ENCODE measurements at places on chromosomes 3 and 15.
A peak's percentile ranks its signal among the peaks of the same experiment; 100 is the strongest.

- no peak for DNase-seq
Observed at GRCh38 chr3:47010910-47011309, 31.4 kb downstream of the NBEAL2 start.

DNA sequence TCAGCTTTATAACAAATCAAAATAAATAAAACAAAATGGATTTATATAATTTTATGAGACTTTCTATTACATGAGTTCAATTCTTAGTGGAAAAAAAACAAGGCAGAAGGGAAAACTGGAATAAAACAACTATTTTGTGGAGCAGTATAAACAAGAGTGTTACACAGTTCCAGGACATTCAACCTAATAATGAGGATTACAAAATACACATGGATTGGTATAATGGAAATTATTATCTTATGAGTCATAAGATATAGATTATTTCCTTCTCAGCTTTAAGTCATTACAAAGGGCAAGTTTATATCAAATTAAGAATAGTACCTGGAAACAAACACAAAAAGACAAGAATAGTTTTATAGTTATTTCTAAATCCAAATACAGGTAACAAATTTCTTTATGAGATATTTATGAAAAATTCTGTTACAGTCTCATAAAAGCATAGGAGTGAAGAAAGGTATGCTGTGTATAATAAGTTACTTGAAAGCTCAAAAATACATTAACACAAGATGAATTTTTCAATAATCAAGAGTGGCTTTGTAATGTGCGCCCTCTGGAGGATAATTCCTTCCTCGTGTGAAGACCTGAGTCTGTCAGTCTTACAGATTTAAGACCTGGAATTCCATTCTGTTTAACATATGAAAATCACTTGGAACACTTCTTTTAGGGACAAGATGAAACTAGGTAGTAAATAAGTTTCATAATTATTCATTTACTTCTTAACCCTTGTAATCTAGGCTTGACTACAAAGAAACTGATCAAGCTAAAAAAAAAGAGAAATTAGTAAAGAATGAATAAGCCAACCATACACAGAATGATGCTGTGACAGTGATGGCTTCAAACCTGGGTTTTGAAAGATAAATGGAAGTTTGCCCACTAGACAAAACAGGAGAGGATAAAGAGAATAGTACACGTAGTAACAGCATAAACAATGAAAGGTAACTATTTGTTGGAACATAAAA lies 9.5 kb downstream of the COPS2 start:
- DNase-seq: no peak

- no peak for DNase-seq
Observed at GRCh38 chr3:48544141-48544540, 12.5 kb downstream of the PFKFB4 start.

- no peak for DNase-seq
Observed at GRCh38 chr3:145865399-145866018, 295.5 kb downstream of the PLOD2 start.

DNA sequence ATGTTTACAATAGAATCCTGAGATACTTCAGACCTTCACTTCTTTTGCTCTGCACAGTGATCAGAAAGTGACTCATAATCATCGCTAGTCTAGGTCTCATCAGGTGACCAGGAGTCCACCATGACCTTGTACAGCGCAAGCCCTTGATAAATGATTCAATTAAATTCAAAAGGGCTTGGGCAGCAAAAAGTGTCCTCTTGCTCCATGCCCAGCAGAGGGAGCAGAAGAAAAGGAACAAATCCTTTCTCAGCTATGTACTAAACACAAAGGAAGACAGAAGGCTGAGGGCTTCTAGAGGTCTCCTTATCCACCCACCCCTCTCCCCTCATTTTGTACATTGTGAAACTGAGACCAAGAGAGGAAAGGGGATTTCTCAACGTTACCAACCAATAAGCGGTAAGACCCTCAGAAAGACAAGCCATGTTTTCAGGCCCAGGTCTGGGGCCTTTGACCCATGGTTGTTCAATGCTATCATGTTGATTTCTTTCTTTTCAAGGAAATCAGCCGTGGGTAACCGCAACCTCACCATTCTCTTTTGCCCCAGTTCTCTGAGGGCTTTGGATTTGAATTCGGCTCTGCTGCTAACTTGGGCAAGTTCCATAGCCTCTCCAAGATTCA lies 74.8 kb downstream of the AQP9 start:
- no peak for DNase-seq

DNA sequence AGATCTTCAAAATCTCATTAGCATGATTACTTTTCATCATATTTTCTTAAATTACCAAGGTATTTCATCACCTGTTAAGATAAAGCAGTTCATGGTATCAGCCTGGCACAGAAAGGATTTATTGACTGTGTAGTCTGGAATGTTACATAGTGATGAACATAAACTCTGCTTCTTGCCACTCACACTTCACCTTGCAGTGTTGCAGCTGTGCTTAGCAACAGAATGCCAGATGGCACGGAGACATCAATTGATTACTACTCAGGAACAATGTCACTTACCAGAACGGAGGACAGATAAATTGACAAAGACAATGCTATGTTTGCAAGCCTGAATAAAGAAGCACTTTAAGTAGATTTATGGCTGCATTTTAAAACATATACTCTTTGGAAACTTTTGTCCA lies 15.0 kb upstream of the BCHE start:
- no peak for DNase-seq

DNA sequence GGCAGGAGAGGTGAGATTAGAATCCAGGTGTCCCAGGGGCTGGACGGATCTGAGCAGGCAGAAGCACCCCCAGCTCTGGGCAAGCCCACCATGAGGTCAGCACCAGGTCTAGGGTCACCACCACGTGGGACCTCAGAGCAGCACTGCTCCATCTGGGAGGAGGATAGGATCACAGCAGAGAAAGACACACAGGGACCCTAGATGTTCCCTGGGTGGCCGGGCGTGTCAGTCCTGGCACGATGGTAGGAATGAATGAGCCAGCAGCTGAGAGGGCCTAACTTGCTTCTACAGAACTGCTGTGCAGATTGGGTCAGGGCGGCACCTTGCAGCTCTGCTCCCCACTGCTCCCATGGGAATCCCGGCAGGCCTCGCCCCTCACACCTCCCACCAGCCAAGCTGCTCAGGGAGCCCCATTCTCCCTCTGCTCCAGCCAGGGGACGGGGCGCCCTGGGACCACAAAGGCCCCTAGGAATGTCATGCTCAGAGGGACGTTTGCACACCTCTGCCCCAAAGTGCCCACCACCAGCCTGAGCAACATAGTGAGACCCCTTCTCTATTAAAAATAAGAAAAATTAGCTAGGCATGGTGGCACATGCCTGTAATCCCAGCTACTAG lies 66.3 kb downstream of the ZNF445 start:
- no peak for DNase-seq

GRCh38 chr3:16378920-16379319 lies 113.9 kb downstream of the OXNAD1 start:
- no peak for DNase-seq

GRCh38 chr3:7707187-7707586 lies 794.4 kb upstream of the LMCD1 start:
- no peak for DNase-seq

GRCh38 chr3:77931255-77932009 lies 891.5 kb downstream of the ROBO2 start:
- no peak for DNase-seq

- no peak for DNase-seq
Observed at GRCh38 chr15:95626501-95627361, 703.8 kb upstream of the NR2F2 start.

DNA sequence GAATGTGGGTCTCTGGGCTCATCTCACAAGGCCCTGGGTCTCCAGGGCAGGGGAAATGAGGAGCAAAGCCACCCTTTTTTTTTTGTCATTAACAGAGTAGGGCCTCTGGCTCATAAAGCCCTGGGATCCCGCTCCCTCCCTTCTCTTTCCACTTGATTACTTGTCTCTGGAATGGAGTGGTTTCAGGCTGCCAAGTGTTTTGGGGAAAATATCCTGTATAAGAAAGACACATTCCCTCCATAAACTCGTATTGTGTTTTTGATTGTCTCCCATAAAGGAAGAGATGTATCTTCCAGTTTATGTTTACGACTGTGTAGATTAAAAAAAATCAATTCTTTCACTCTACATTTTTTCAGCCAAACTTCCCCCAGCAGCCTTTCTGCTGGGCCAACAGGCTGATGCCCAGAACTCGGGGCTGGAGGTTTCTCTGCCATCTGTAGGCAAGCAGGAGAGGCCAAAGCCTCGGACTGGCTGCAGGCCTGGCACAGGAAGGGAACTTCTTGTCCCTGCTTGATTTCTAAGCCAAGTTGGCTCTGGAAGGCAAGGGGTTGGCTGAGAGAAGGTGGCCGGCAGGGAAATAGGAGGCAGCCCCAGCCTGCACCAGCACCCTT lies 49.4 kb upstream of the INSYN1 start:
- no peak for DNase-seq

GRCh38 chr3:115518100-115518852 lies 105.0 kb upstream of the GAP43 start:
- no peak for DNase-seq

DNA sequence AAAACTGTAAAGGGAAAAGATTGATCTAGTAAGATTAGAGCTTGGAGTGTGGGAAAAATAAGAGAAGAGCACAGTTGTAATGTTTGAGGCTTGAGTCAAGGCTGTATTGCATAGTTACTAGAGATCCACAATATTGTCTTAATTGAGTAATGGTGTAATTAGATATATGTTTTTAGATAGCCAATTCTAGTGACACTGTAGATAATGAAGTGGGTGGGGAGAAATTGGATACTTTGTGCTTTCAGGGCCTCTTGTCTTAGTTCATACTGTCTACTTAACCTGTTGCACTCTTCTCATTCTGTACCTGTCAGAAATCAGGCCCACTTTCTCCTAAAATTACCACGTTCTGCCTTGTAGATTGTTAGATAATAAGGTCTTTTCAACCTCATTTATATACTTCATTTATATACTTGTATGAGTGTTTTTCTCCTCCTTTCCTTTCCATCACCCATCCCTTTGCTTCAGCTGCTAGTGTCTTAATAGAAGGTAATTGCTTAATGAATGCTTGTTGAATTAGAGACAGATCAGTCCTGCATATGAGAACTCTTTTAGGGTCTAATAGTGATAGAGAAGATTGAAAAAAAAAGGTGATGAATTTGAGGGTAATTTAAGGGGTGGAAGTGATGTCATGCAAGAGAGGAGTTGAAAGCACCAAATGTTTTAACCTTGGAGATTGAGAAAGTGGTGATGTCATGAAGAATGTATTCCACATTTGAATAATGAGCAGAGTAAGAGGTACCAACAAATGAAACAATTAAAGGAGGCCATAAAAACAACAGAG lies 32.0 kb downstream of the PIK3CA start:
- DNase-seq: no peak

- no peak for DNase-seq
Observed at GRCh38 chr15:20340931-20341661, 200.5 kb downstream of the GOLGA6L6 start.

DNA sequence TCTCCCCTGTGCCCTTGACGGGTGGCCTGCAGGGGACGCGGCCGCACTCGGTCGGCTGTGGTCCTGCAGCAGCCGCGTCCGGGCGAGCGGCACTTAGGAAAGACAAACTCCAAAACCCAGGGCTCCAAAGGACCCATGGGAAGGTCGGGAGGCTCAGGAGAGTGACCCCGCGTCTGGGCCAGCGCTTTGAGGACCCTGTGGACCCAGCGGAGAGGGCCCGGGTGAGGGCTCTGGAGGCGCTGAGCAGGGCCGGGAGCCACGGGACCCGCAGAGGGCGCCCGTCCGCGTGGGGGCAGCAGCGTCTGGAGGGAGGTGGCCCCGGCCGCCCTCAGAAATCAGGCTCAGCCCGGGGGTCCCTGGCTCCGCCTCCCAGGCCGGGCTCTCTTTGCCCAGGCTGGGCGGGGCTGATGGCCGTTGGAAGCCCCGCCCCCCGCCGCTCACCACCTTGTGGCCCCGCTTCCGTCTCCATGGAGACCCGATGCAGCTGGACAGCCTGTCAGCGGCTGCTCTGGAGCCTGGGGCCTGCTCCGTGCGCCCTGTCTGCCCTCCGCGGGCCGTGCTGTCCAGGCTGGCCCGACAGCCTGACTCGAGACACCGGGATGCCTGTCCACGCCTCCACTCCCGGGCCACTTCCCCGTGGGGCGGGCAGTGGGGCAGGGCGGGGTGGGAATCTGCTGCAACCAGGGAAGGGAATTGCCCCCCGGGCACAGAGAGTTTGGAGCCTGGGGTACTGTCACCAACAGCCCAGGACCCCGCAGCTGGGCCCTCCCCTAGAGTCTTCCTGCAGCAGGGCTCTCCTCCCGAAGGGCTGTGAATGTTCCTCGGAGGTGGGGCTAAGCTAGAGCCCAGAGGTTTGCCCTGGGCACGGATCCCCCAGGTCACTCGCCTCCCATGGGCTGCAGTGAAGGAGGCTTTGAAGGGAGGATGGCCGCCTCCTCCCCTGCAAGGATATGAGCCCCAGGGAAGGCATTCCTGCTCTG lies 34.8 kb upstream of the RPL32 start:
- DNase-seq: peak; percentile 0

DNA sequence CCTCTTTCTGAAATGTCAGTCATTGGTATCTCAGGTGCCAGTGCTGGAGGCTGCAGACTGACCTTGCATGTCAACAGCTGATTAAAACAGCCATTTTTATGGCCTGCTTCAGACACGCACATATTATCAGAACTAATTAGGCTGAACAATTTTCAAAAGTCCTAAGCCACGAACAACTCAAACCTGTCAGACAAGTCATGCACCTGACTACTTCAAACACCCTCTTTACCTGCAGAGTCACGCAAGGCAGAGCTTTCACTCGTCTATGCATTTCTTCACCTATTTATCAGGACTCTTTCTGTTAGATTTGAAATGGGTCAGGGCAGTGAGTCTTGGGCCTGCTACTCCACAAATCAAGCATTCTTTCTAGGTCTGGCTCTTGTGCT lies 26.7 kb downstream of the CLK3 start:
- DNase-seq: no peak

- peak; percentile 31 for DNase-seq
Observed at GRCh38 chr3:71063773-71064290, 519.7 kb downstream of the FOXP1 start.

- DNase-seq: no peak
Observed at GRCh38 chr15:83512459-83512858, 65.3 kb downstream of the SH3GL3 start.

DNA sequence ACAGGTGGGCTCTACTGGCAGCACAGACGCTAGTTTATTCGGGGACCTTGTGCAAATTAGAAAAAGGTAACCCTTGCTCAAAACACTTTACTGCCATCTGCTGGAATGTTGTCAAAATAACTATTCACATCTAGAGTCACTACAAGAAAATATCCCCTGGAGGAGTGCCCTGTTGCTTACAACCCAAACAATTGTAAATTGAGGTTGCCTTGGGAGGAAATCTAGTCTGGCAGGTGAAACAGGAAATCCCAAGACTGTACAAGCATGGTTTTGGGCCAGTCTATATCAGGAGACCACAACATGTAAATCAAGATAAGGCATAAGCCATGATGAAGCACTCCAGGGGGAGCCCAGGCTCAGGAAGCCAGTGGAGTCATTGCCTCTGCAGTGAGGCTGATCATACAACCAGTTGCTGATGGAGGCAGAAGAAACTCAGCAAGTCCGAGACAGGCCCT lies 136.8 kb upstream of the ACP3 start:
- no peak for DNase-seq

GRCh38 chr15:88878720-88879184 lies 16.6 kb downstream of the HAPLN3 start:
- DNase-seq: no peak

DNA sequence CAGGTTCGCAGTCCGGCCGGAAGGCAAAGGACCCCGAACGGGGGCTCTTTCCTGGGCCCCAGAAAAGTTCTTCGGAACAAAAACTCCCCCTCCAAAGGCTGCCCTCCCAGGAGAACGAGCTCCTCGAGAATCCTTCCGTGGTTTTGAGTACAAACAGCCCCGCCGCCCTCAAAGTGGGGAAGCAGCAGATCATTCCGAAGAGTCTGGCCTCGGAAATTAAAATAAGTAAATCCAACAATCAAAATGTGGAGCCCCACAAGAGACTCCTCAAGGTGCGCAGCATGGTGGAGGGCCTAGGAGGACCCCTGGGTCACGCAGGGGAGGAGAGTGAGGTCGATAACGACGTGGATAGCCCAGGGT lies 1.3 kb downstream of the ARHGEF26 start:
- DNase-seq: no peak
